ENCODE measurements at places on chromosomes 6 and 20. TPM values are rescaled to one million over a fixed set of nuclear protein-coding genes. Genes with fewer than 3 reads are reported as not detected.
A peak's percentile ranks its signal among the peaks of the same experiment; 100 is the strongest.

Gene DEFB132
- total RNA-seq: not detected

Gene ZHX3
- 73.8 TPM for total RNA-seq

Gene LHFPL5
- not detected for total RNA-seq

- no peak overlapping the region for H3K27ac ChIP-seq
- no peaks in the 10 kb centered on the region for H3K36me3 ChIP-seq
- H3K4me3 ChIP-seq: no peak overlapping the region
These were observed 88.0 kb downstream of the SCML4 start for GRCh38 chr6:107735906-107736635.

DNA sequence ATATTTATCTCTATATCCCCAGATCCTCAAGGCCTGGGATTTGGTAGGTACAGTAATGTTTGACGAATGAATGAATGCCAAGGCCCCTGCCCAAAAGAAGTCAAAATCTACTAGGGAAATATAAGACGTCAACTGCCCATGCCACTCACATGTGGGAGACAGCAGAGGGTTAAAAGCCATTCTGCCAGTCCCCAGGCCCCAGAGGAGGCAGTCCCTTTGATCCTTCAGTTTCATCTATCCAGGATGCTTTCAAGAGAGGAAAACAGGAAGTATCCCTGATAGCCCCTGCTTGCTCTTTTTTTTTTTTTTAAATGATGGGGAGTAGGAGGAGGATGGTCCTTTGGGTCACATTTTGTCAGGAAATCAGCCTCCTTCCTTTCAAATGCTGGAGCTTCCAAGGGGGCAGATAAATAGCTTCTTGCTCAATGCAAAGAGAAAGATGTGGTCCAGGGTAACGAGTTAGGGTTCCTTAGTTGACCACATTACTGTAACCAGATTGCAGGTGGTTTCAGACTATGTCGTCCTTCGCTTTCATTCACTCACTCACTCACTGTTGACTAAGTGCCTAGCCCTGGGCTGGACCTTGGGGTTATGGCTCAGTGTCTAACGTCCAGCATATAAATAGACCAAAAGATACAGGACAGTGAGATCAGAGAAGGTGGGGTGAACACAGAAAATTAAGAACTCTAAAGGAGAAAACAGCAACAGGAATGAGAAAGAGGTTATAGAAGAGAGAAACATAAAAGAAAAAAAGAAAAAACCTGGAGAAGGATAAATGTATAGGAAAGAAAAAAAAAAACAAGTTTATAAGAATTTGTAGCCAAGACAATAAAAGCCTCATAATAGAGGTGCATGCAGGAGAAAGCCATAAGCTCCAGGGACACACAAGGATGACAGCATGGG lies 64.6 kb upstream of the PIM1 start:
- H3K36me3 ChIP-seq: no peaks in the 10 kb centered on the region
- no peak for DNase-seq
- H3K4me3 ChIP-seq: no peak overlapping the region
- H3K4me1 ChIP-seq: peaks cover 26% of the 10 kb centered on the region
- peaks cover 4% of the 10 kb centered on the region for H3K27me3 ChIP-seq
- H3K27ac ChIP-seq: no peak overlapping the region

DNA sequence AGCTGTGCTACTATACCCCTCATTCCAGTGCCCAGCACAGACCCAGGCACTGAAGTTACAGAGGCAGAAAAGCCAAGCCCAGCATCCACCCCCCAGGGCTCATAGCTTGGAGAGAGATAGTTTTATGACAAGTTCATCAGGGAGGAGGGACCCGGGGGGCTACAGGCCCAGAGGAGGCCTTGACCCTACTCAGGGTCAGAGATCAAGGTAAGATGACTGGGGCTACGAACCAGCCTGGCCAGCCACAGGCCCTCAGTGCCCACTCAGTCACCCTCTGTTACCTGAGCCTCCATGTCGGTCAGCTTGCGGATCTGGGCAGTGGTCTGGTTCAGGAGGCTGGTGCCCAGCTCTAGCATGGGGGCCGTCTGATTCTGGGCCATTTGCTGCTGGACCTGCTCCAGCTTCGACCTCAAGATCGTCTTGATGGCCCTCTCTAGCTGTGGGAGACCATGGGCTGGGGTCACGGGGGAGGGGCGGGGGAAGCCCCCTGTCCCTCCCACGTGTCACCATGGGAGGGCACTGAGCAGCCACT lies 26.1 kb downstream of the ANGPT4 start:
- DNase-seq: no peak
- H3K36me3 ChIP-seq: no peaks in the 10 kb centered on the region
- H3K4me3 ChIP-seq: no peak overlapping the region
- H3K4me1 ChIP-seq: no peaks in the 10 kb centered on the region
- no peak overlapping the region for H3K27ac ChIP-seq

GRCh38 chr6:136014454-136015437 lies 163.2 kb downstream of the PDE7B start:
- peaks cover 7% of the 10 kb centered on the region for H3K36me3 ChIP-seq
- H3K4me3 ChIP-seq: peak overlapping the region; percentile 73

- H3K27me3 ChIP-seq: no peaks in the 10 kb centered on the region
- H3K27ac ChIP-seq: no peak overlapping the region
- no peak overlapping the region for H3K4me3 ChIP-seq
- H3K36me3 ChIP-seq: peaks cover 29% of the 10 kb centered on the region
- DNase-seq: no peak
- H3K4me1 ChIP-seq: no peaks in the 10 kb centered on the region
These were observed 70.6 kb downstream of the STXBP5 start for GRCh38 chr6:147274776-147275175.

DNA sequence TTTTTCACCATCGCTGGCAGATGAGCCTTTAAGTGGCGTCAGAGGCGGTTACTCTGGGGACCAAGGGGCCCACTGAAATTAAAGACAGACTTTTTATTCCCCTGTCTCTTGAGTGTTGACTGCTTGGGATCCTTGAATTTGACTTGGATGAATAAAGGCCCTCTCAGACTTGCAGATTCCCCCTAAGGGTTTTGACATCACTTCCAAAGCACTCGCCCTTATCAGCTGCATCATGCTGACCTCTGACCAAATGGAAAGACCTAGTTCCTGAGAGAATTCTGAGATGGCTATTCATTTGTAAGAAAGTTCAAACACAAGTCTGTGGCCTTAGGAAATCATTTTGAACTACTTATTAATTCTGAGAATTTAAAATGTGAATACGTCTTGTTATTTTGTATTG lies 13.5 kb upstream of the MOXD1 start:
- peak overlapping the region; percentile 72 for H3K27ac ChIP-seq
- peaks cover 24% of the 10 kb centered on the region for H3K36me3 ChIP-seq
- DNase-seq: no peak
- H3K27me3 ChIP-seq: no peaks in the 10 kb centered on the region
- peaks cover 79% of the 10 kb centered on the region for H3K4me1 ChIP-seq

DNA sequence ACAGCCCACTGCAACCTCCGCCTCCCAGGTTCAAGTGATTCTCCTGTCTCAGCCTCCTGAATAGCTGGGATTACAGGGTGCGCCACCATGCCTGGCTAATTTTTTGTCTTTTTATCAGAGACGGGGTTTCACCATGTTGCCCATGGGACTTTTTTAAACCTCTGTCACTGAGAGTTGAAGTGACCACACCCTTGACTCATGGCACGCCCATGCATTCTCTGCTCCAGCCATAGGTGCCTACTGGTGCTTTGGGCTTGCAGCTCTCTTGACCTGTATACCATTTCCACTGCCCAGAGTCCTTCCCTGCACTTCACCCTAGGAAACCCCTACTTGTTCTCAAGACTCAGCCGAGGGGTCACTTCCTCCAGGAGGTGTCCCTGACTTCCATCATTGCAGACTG lies 2.4 kb upstream of the SCRT2 start:
- H3K4me1 ChIP-seq: peaks cover 6% of the 10 kb centered on the region
- H3K4me3 ChIP-seq: no peak overlapping the region
- no peak for DNase-seq
- peaks cover 19% of the 10 kb centered on the region for H3K27me3 ChIP-seq
